ENCODE measurements at places on chromosomes 16 and 17.

DNA sequence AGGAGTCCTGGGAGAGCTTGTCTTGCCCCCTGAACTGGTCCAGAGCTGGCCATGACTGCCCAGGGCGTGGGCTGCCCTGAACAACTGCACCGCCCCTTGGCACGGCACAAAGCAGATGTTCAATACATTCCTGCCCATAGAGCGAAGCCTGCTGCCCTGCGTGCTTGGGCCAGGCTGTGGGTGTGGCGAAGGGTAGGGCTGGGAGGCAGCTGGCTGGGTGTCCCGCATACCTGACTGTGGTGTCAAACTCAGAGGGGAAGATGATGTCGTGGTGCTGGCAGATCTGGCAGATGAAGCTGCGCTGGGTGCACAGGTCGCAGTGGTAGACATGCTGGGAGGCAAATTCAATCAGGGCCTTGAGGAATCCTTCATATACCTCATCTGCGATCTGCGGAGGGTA is 124.2 kb upstream of the SMURF2 start:
- no peak for DNase-seq

DNA sequence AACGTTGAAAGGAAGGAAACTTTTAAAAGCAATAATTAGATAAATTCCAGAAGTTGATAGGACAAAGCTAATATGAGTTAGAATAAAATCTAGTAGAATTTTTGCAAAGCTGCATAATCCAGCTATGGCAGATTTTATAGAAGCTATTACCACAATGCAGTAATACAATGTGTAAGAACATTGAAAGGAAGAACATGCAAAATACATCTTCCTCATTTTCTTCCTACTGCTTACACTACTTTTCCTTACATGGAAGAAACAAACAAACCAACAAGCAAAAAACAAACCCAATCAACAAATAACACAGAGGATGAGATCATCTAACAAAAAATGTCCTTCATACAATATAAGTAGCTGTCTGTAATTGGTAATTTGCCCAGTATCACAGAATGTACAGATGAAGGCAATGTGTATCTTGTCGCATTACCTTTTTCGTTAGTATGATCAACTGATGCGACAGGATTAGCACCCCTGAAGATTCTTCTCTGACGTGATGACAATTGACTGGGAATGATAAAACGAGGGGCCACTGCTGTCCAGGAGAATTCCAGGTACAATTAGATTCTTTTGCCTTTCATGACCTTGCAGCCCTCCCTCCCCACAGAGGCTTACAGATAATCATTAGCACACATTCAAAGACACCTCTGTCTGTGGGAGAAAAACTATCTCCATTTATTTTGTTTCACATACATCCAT is 21.2 kb upstream of the LRRC37A start:
- DNase-seq, result no peak

DNA sequence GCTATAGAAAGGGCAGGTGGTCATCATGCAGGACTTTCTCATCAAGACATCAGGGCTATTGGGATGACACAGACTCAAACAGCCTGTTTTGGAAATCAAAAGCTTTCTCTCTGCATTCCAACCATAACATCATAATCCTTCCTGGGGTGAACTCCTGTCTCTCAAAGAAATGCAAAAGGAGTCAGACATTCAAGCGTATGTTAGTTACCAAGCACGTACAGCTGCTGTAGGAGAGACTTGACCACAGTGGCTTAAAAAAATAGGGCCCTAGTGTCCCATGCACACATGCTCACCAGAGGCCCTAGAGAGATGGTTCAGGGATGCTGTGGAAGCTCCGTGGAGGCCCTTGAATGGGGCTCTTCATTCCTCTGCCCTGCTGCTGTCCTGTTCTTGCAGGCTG is 24.6 kb upstream of the FOXF1 start:
- no peak for DNase-seq

DNA sequence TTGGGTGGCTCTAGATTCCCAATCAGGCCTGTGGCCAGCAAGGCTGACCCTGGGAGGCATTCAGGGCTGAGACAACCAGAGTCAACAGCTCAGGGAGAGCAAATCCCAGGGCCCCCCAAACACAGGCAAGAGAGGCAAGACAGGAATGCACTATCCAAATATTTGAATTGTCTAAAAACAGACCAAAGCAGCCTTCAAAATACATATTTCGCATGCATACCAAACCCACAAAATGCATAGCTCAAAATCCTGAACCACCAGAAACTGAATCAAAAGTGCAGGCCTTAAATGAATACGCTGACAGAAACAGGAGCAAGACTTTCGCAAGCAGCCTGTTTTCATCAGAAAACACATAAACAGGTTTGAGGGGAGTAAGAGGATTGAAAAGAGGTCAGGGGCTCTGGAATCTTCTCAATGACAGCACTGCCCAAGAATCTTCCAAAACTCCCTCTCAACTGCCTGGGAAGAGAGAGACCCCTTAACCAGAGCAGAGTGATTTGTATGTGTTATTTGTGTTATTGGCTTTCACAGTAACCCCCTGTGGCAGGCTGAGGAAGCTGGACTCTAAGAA is 213.6 kb upstream of the CDH5 start:
- DNase-seq, result no peak

DNA sequence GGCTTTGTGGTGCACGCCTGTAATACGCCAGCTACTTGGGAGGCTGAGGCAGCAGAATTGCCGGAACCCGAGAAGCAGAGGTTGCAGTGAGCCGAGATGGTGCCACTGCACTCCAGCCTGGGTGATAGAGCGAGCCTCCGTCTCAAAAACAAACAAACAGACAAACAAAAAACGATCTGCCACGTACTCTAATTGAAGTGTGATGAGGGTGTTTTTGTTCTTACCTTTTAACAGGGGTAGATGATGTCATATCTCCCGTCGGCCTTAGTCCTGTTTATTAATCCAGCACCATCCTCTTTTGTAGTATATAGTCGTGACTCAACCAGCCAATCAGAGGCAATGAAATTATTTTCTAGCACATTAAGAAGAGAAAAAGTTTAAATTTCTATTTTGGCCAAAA is 58.5 kb downstream of the IQCK start:
- DNase-seq, result no peak

- DNase-seq, result no peak
Measured at GRCh38 chr16:3861808-3862451, 18.6 kb downstream of the CREBBP start.

DNA sequence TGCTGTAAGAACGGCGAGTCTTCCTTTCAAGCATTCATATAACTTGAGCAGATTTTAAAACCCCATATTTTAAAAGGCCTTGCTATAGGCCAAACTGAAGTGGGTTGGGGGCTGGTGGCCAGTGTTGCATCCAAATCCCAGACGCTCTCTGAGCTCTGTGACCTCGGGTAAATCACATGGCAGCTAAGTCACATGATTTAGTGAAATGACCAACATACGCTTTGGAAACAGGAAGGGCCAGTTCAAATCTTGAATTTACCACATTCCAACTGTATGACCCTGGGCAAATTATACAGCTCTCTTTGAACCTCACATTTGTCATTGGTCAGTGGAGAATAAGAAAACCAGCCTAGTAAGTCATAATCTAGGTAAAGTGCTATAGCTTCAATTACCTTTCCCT is 519.3 kb downstream of the HAPSTR1 start:
- DNase-seq, result no peak

DNA sequence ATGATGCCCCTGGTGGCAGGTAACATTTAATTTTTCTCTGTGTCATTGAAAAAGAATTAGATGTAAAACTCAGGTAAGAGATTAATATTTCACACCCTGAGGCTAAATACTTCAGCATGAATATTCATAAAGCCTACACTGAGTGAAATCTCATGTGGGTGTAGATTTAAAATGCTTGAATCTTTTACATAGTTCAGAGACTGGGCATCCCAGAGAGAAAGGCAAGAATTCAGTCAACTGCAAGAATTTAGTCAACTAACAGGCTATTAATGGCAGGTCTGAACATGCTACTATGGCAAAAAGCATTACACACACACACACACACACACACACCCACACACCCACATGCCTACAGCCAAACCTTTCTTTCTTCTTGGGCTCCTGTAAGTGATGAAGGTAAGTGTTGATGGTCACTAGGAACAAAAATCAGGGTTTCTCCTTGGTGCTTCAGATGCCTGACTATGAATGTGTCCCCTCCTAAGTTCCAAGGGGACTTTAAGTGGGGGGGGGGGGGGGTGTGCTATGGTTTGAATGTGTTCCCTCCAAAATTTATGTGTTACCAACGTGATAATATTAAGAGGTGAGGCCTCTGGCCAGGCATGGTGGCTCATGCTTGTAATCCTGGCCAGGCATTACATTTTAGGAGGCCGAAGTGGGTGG is 63.7 kb upstream of the PSMD7 start:
- no peak for DNase-seq
